ENCODE measurements at places on chromosomes 6 and 20.

DNA sequence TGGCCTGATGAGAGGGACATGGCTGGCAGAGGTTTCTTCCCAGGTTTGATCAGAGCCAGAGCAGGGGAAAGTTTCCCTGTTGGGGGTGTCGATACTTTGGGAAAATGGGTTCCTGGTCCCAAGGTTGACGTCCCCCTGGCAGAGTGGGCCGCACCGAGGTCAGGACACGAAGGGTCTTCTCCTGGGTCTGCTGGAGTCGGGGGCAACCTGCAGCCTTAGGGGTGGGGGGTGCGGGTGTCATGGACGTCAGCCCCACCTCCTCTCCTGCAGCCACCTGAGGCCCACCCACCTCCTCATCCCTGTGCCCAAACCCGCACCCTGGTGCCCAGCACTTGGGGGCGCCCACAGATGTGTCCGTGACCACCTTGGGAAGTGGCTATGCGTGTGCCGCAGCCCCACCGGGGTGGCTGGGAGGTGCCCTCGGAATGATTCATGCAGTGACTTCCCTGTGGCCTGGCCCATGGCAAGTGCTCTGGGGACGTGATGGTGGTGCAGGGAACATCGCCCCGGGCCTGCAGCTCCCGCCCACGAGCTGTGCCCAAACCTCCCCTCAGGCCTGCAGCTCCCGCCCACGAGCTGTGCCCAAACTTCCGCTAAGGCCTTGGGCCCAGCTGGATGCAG, 64.9 kb downstream of the YTHDF1 start:
- no peak for DNase-seq

GRCh38 chr6:110589865-110590513, 113.6 kb upstream of the SLC22A16 start:
- DNase-seq, result no peak

GRCh38 chr6:158591134-158591809, 31.4 kb downstream of the TMEM181 start:
- no peak for DNase-seq

- DNase-seq, result no peak
Measured at GRCh38 chr6:152093711-152094110, 286.2 kb downstream of the ESR1 start.

- DNase-seq, result no peak
Measured at GRCh38 chr6:100336876-100337275, 127.8 kb downstream of the SIM1 start.

GRCh38 chr6:2951728-2952127, 19.6 kb downstream of the SERPINB6 start:
- peak; percentile 14 for DNase-seq

DNA sequence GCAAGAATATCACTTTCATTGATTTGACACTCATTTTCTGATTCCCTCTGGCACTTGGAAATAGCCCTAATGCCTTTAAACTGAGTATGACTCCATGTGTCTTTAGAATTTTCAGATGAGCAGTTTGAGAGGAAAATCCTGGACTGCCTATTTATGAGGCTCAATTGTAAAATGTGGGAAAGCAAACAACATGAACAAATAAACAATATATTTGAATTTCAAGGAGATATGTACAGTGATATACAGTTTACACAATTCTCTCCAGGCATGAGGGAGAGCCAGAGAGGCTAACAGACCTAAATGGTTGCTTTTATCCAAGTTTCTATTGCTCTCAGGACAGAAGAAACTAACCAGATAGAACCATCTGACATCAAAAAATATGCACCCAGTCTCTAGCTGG, 748.2 kb upstream of the NRSN1 start:
- DNase-seq, result no peak

GRCh38 chr20:45722047-45722446, at the start of gene SPINT4:
SPINT4 (plus strand) TSS chr20:45722347; CDS start chr20:45722368, 21 bp downstream.
- no peak for DNase-seq

DNA sequence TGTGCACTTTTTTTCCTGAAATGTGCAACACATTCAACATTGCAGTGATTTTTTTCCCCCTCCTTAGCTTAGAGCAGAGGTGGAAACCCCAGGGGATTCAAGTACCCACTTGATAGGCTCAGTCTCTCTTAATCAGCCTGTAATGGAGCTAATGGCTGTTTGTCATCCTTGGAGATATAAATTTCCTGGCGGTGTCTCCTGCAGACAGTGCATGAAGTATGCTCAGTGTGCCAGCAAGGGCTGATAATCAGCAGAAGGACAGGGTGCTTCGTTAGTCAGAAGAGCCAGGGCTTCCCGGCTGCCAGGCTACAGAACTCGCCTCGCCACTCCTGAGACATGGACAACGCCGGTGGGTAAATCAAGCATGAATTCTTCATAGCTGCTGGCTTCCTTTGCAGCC, 69.8 kb upstream of the PHACTR2 start:
- DNase-seq, result no peak

- DNase-seq, result no peak
Measured at GRCh38 chr6:157670466-157671186, 152.4 kb upstream of the SNX9 start.

GRCh38 chr20:17762243-17762872, 62.6 kb downstream of the BANF2 start:
- DNase-seq, result no peak

GRCh38 chr20:56974499-56975250, 291.8 kb downstream of the BMP7 start:
- DNase-seq, result peak; percentile 48

DNA sequence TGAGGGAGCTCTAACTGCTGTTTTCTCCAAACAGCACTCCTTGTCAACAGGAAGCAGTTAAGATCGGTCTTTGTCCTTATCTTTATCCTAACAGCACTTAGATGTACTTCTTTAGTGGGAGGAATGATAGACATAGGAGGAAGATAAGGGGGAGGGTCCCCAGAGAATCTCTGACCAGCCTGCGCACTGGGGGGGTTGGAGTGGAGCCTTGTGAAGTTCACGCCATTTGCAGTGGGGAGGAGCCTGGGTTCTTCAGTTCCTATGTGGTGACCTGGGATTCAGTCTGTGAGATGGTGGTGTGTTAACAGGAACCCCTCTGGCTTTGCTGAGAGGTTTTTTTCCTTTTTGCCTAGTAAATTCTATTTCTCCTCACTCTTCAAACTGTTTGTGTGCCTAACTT, 18.1 kb upstream of the ASCC3 start:
- DNase-seq, result no peak

GRCh38 chr6:31859923-31860322, 2.7 kb downstream of the NEU1 start:
- no peak for DNase-seq

Data from kidney tubule cell (primary cell).